Stimulated activated CD4-positive, alpha-beta T cell treated with anti-CD3 and anti-CD28 coated beads, Interleukin-1b, Interleukin-23, amount 100 ng/mL, for 1 hour (primary cell): ENCODE measurements at places on chromosomes 11 and 22.
A peak's percentile ranks its signal among the peaks of the same experiment; 100 is the strongest.

- DNase-seq, result peak; percentile 51
These were observed 975 bp upstream of the MDK start for GRCh38 chr11:46380340-46381047.

GRCh38 chr11:86775361-86775760 is 25.0 kb upstream of the PRSS23 start:
- DNase-seq, result no peak

DNA sequence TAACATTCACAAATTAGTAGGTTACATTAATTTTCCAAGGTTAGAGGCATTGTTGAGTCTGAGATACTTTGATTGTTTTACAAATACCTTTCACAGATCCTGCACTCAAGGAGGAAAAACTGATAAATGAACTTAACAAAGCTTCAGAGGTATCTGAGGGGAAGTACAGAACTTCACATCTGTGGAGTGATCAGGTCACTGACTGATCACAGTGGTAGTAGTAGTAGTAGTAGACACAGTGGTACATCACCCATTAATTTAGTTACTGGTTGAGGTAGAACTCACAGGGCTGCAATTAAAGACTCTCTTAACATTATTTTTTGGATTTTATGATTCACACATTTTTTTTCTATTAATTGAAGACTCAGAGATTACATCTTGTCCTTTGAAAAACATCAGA is 56.7 kb downstream of the DCUN1D5 start:
- DNase-seq, result no peak

- DNase-seq, result no peak
These were observed 169.7 kb downstream of the CEP164 start for GRCh38 chr11:117497206-117497951.

DNA sequence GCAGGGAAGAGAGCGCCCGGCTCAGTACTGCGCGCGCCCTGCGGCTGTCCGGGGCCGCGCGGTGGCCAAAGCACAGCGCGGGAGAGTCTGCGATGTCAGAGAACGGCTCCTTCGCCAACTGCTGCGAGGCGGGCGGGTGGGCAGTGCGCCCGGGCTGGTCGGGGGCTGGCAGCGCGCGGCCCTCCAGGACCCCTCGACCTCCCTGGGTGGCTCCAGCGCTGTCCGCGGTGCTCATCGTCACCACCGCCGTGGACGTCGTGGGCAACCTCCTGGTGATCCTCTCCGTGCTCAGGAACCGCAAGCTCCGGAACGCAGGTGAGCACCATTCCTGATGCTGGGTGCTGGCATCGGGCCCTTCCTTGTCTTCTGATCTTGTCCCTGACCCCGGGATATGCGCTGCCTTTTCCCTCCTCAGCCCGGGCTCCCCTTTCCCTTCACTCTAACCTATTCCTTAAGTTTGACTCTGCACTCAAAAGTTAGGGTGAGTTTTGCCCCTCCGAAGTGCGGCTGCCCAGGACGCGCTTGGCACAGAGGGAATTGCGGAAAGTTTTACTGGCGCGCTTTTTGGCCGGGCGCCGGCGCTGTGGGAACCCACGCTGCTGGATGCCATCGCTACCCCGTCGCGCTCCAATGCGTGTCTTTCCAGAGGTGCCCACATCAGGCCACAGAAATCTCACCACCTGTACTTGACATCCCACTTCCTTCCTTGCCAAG is at the start of gene MTNR1B:
MTNR1B (plus strand) TSS at position 18 of the 714 bp plus-strand sequence; CDS start at position 93, 75 bp downstream.
- no peak for DNase-seq

DNA sequence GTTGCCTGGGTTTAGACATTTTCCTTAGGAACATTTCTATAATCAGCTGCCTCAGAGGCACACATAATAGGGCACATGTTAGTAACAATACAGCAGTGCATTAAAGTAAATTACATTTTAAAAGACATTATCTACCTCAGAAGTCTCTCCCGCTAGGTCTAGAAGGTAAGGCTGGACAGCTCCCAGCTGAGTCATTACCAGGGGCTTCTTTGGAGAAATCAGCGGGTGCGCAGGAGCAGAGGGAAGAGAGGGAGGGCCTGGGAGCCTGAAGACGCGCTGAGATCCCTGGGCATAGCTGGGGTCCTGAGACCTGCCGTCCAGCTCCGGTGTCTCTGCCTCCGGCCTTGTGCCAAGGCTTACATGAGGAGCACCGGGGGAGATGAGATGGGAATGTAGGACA is 67.7 kb downstream of the TMPRSS5 start:
- no peak for DNase-seq

DNA sequence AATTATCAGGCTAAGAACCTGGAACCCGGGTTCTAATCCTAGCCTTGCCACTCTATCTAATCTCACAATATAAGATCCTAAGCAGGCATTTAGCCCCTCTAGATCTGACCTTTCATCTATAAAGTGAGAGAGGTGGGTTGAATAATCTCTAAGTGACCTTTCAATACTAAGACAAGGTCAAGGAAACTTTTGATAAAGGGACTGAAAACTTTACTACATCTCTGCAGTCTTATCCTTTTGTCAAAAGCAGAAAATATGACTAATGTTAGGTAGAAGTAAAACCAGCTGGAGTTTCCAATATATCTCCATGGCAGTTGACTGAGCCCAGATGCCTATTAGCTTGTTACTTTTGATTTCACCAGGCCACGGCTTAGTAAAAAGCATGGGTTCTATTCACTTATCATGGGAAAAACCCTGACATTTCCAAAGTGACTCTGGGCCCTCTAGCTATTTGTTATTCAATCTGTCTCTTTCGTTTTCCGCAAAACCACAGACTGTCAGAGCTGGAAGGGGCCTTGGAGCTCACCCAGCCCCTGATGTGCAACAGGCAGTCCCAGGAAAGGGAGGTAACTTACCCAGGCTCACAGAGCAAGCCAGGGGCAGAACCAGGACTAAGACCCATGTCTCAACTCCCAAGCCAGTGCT is 75.8 kb downstream of the RAB30 start:
- no peak for DNase-seq

DNA sequence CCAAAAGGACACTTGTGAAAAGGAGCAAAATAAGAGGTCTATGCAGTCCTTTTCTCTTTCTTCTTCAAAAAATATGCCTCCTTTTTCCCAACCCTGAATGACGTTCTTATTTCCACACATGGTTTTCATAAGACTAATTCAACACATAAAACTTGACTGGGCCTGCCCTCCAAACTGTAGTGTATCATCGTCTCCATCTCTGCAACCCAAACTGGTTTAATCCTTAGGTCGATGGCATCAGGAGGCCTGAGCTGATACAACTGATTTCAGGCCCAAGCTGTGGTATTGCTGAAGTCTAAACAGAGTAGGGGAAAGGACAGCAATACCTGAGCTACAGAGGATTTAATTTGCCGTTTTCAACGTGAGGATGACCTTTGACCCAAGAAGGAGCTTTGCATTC is 130.0 kb upstream of the MTNR1B start:
- DNase-seq, result no peak

- no peak for DNase-seq
These were observed 244.4 kb downstream of the TTC28 start for GRCh38 chr22:28435140-28435768.

DNA sequence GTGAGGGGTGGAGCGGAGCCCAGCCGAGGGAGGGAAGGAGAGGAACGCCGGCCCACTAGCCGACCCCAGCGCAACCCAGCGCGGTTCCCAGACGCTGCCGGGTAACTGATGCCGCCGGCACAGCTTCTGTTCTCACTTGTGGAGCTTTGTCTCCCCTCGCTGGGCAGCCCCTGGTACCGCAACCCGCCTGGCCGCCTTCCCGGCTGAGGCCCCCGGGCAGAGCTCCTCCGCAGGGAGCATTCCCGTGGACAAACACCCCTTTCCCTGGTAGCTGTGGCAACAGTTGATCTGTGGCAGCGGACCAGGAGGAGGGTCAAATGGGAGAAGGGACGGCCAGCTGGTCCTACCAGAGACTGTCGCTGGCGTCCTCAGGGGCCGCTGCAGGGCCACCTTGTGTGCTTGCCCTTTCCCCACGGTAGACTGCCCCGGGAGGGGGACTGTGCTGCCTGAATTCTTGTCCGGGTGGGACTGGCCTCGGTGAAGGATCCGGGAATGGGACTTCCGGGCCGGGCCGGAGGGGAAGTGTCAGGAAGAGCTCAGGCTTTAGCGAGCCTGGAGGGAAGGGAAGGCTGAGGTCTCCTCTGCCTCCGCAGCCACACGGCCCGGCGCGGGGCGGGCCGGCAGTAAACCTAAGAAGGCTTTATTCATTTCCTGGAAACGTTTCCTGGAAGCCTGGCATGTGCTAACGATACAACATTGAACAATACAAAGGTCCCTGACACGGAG is 468.0 kb downstream of the OPCML start:
- no peak for DNase-seq

DNA sequence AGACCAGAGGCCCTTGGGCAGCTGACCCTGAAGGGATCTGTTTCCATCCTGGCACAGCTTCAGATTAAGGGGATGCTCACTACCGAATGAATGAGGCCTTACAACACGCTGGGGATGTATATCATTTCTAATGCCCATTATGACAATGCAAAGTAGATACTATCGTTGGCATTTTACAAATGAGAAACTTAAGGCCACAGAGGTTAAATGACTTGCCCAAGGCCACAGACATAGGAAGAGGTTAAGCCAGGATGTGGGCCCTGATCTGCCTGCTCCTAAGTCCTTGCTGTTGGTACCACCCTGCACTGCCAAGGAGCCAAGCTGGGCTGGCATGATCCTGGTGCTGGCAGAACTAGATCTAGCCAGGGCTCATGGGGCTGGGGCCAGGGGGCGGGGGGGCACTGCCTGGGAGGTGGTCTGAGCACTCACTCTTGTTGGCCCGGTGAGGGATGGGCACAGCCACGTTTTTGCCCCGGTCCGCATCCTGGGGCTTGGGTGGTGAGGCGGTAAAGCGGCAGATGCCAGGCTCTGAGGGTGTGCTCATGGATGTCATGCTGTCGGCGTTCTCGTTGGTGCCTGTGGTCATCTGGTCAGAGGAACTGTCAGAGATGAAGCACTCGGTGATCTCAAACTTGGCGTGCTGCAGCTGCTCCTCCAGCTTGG is 102.8 kb downstream of the CEP164 start:
- no peak for DNase-seq

DNA sequence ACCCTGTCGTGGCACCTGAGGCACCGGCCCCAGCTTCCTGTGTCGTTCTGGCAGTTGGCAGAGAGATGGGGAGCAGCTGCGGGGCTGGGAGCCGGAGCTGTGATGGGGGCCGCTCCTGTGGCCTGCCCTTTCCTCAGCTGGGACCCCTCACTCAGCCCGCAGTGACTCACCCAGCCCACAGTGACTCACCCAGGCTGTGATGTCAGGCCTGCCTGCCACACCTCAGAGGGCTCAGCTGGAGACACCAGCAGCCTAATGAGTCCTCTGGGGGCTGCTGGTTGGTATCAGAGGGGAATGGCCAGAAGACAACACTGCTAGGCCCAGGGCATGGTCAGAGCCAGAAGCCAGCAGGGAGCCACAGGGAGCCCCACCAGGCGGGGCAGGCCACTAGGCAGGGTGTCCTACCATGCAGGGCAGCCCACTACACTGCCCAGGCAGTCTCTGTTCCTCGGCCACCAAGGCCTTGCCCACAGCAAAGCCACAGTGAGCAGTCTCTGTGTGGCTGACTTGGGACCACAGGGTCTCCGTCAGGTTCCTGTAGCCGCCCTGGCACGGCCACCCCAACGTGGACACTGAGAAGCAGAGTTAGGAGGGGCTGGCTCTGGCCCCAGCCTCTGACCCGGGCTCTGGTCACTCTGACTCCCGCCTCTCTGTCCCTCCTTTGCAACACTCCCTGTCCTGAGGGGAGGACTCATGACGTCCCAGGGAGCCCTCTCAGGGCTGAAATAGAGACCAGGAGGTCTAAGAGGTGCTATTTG is 4.2 kb upstream of the FXYD2 start:
- DNase-seq, result peak; percentile 68

DNA sequence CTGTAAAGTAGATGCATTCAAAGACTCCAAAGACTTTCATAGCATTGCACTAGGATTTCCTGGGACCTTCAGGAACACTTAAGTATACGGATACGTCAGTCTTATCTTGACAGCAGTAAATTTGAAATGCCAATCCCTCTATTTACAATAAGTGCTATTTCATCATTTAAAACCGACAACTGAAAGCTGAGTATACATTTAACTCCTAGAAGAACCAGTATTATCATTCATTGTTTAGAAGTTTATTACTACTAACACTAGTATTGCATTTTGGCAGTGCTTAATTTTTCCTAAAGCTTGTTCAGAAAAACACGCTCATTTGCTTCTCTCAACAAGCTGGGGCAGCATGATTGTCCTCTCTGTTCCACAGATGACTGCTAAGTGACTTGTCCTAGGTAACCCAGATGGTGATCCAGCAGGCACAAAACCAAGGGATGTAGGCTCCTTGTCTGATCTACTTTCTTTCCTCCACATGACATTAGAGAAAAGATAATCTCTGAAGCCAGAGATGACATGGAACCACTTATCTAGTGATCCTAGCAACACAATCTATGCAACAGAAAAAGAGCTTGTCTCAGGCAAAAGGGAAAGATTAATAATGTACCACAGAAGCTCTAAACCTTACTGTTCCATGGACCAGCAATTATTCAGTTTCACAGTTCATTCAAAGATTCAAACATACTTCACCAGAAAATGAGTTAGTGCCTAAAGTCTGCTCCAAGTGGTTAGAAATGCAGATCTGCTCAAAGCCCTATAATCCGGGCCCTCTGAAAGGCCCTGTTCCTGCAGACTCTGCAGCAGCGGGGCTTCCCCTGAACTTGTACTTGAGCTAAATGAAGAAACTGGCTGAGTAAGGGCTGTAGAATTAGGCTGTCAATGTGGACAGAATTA is 5.2 kb downstream of the MAML2 start:
- no peak for DNase-seq

- no peak for DNase-seq
These were observed 332.0 kb upstream of the CCDC179 start for GRCh38 chr11:23192256-23192655.

- DNase-seq, result no peak
These were observed 29.0 kb upstream of the PARVG start for GRCh38 chr22:44151676-44152075.

DNA sequence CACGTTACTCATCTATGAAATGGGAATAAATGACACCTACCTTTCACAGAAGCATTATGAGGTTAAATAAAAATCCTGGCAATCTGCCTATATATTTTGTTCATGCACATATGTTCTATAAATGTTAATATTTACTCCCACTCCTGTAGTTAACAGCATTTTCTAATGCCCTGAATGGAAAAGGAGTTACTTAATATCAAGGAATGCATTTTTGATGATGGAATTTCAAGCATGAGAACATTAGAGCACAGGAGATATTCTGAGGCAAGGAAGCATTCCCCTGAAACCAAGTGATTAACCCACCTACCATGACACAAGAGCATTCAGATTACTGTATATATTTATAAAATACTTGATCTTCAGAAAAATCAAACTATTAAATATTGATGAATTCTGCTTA is 102.1 kb downstream of the ARHGAP32 start:
- DNase-seq, result no peak
